Naive B cell (primary cell): ENCODE measurements at places on chromosomes 13 and 19.

GRCh38 chr13:48123812-48124211 lies 28.9 kb upstream of the MED4 start:
- no peak for DNase-seq

DNA sequence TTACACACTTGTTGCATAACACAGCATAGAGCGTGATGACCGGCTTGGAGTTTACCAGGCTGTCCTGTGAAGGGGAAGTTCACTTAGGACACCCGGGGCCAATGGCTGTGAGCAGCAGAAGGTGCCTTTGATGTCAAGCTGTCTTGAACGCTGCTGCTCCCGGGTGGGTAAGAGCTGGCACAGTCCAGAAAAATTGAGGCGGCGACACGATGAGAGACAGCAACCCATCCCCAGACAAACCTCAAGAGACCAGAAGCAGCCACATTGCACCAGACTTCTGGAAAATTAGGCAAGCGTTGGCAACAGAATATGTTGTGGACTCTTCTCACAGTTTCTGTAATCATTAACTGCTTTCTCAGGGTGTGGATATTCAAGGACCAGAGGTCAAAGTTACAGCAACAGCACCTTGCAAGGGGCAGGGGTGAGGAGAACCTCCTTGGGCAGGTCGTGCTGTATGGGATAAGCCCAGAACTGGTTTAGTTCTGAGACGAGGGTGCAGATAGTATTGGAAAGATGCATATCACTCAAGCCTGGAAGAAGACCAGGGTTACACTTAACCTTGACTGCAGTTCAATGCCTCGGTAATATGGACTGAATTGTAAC lies 10.1 kb downstream of the NFILZ start:
- no peak for DNase-seq

DNA sequence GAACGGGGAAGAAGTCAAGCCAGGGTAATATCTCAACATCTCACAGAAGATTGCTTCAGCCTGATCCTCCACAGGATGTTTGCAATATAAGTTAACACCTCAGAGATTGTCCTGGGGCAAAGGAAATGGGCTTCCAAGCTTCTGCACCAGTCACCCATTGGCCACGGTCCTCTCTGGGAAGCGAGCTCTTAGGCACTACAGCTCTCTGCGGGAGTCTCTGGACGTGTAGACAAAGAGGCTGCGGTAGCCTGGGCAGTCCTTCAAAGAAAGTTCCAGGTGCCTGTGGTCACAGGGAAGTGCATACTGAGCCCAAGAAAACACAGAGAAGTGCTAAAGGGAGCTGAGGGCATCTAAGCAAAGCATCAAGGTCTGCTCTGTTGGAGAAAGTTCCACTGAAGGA lies 805.7 kb downstream of the DIAPH3 start:
- DNase-seq, result no peak

DNA sequence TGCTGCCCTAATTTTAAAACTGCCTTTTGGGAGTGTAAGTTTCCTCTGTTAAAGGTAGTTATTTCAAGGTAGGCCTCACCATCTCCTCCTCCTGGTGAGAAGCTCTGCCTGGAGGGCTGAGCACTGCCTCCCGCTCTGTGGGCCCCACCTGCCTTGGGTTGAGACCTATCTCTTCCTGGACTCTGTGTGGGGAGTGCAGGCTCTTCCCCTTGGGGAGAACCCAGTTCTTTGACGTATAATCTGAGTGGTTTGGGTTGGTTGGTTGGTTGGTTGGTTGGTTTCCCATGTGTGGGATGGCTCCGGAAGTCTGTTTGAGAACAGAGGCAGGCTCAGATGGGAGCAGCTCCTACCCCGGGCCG lies 39.1 kb downstream of the ACTN4 start:
- peak; percentile 20 for DNase-seq

DNA sequence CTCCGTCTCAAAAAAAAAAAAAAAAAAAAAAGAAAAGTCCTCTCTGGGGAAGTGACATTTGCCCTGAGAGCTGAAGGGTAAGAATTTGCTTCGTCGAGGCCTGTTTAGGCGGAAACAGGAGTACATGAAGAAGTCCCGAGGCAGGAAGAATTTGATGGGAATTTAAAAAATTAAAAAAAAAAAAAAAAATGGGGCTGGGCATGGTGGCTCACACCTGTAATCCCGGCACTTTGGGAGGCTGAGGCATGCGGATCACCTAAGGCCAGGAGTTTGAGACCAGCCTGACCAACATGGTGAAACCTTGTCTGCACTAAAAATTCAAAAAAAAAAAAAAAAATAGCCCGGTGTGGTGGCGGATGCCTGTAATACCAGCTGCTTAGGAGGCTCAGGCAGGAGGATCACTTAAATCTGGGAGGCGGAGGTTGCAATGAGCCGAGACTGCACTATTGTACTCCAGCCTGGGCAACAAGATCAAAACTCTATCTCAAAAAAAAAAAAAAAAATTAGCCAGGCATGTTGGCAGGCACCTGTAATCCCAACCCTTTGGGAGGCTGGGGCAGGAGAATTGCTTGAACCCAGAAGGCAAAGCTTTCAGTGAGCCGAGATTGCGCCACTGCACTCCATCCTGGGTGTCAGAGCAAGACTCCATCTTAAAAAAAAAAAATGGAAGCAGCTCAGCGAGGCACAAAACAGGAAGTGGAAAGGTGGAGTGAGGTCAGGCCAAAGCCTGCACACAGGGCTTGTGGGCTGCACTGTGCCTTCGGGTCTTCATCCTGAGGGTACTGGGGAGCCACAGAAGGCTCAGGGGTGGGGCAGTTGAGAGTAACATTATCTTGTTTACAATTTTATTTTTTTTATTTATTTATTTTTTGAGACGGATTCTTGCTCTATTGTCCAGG lies 4.9 kb downstream of the BAX start:
- DNase-seq, result no peak

DNA sequence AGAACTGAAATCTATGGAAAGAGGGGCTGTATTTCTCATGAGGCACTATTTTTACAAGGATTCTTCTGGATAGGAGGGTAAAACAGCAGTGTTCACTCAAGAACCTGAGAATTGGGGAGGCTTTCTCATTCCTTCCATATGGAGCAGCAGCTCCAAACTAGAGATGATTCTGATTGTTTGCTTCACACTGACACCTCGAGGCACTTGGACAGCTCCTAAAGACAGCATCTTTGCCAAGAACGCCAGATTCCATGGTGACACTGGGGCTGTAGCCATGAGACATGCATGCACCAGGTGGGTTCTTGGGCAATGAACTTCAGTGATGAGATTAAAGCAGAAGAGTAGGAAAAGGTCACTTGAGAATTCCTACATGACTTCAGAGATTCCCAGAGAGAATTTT lies 361.5 kb upstream of the HTR2A start:
- DNase-seq, result no peak

DNA sequence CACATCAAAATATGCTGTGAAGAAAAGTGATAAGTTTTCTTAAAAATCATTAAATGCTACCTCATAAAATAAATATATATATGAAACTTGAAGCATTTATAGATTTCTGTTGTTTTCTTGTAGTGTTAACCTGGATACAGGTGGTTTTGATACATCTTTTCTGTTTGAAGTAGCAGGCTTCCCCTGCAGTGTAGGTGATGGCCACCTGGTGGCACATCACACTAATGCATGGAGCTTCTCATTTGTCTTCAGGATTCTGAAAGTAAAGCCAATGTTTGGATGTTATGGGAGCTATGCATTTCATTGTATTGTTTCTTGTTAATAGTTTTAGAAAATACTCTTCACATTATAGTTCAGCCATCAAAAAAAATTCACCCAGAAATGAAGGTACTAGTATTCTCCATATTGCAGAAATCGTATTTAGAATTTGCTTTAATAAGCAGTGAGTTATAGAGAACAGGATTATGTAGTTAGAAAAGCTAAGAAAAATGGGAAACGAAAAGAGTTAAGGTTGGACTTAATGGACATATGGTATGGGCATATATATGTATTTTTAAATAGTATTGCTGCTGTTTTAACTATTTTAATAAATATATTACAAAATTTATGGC lies 18.7 kb downstream of the GPR180 start:
- DNase-seq, result no peak

DNA sequence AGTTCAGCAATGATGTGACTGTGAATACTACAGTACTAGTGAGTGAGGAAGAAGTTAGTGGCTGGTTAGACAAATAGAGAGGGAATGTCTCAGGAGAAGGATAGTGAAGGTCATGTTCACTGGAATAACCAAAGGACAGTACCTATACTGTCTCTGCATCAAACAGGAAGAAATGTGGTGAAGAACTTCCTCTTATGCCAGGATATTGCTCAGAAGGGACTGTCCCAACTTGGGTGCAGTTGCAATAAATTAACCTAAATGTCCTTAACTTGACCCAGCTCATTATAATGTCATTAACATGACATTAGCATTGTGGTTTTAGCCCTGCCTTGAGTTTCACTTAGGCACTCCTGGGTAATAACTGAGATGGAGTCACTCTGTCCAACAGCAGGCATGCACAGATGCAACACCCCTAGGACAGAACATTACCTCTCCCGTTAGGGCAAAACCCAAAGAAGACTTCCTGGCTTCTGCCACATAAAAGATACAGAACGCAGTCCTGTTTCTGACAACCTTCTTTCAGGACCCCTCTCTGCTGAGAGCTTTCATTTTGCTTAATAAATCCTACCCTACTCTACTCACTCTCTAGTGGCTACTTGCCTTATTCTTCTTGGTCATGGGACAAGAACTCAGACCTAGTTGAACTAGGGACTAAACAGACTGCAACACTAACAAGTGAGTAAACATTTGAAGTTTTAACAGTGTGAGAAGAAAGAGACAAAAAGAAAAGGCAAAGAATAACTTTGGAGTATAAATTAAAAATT lies 1591.6 kb upstream of the MIR17HG start:
- no peak for DNase-seq

GRCh38 chr13:52159159-52159982 lies at the start of gene NEK3:
Gene NEK3, minus strand, starts transcription at chr13:52159597. Its CDS starts 3,406 bp downstream, at chr13:52156191.
- peak; percentile 57 for DNase-seq

DNA sequence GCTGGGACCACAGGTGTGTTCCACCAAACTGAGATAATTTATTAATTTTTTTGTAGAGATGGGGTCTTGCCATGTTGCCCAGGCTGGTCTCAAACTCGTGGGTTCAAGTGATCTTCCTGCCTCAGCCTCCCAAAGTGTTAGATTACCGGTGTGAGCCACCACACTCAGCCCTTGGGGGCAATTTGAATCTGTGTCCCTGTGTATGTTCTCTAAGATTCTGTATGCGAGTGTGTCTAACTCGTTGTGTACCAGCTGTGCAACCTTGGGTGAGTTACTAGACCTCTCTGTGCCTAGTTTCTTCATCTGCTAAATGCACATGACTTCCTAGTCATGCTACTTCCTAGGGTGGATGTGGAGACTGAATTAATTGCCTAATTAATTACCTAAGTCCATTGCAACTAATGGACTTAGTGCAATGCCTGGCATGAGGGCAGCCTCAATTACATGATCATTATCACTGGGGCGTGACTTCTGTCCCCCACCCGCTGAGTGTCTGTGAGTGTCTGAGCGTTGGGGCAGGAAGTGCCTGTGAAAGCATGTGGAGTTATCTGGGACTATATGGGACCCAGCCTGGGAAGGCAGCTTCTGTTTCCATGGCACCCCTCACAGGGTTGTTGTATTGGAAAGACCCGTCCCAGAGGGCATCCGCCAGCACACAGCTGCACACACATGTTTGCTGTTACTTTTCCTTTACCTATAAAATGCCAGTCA lies 1.8 kb upstream of the NCCRP1 start:
- no peak for DNase-seq

DNA sequence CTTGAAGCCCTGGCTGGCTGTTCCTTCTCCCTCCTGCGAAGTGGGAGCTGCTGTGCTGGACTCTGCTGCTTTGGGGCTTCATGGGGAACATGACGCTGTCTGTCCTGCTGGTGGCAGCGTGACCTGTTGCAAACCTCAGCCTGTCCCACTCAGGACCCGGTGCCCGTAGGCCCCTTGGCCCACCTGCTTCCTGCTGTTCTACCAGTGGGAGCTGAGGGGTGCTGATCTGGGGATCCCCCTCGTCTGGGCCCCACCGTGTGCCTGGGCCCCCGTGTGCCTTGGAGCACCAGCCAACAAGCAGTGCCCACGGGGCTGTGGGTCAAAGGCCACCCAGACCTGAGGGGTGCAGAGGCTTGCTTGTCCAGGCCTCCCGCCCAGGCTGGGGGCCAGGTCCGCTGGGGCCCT lies 5.3 kb downstream of the SPPL2B start:
- no peak for DNase-seq

DNA sequence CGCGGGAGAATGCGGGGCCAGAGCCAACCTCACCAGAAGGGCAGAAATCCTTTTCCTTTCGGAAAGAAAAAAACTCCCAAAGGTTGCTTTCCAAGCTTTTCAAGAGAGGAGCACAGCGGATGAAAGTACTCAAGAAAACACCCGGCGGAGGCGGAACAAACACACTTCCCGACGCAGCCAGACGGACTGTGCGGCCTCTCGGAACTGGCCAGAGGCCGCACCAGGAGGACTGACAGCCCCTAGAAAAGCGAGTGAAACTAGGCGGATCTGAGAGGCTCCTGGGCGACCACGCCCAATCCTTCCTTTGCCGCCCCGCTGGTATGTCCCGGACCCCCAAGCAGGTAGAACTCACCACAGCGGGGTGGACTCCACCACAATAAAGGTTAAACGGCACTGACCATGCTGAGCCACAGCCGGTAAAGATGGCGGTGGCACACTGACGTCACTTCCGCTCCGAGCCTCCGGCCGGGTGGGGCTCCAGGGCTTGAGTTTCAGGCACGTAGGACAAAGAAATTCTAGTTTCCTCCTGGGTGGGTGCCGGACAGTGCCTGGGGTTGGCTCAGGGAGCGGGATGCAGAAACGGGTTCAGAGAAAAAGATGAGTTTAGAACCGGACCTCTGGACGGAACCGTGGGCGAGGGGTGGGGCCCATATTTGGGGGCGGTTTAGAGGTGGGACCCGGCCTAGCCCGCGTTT lies at the start of gene ZNF562:
Gene ZNF562, minus strand, starts transcription at position 438 of the 695 bp plus-strand sequence. CDS start 14,356 bp downstream, outside the sequence.
- peak; percentile 78 for DNase-seq
